ENCODE measurements at places on chromosomes 3 and 15.

DNA sequence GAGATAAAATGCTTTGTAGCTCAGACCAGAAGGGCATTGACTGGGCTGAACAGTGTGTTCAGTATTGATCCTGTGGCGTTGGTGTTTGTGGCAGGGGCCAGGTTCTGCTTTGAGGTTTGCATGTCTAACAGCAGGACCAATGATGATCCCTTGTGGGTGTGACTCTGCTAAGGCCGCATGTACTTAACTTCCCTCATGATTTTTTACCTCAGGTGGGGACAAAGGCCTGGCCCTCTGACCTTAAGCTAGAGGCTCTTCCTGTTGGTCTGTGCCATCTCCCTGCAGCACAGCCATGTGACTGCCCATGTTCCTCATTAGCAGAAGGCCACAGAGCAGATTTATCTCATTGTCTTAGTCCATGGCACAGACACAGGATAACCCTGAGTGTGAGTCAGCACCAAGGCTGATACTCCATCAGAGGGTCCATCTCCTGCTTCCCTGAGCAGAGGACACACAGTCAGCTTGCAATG is 34.3 kb upstream of the BSN start:
- no peak for DNase-seq

DNA sequence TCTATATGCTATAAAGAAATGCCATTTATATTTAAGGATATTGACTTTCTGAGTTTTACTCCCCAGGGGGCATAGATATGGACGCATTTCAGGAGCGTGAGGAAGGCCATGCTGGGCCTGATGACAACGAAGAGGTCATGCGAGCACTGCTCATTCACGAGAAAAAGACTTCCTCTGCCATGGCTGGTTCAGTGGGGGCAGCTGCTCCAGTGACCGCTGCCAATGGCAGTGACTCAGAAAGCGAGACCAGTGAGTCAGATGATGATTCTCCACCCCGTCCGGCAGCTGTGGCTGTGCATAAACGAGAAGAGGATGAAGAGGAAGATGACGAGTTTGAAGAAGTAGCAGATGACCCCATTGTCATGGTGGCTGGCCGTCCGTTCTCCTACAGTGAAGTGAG is 38.4 kb downstream of the GTF2E1 start:
- no peak for DNase-seq

DNA sequence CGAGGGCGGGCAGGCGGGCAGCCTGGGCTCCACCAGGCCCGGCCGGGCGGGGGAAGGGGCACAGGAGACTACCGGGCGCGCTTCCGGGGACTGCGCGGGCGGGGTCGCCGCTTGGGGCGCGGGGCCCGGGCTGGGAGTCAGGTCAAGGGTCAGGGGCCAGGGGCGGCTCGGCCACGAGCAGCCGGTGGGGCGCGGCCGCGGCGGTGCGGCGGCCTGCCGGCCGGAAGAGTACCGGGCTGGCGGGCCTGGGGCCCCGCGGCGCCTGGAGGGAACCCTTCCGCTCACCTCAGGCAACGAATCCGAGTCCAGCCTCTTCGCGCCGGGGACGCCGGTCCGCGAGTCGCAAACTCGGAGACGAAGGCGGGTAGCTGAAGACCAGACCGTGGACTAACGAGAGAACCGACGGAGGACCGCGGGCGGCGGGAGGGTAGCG is 225 bp downstream of the RHOA start:
- DNase-seq, result peak; percentile 54

- DNase-seq, result no peak
These were observed 119.9 kb upstream of the ATP2B2 start for GRCh38 chr3:10625323-10625722.

DNA sequence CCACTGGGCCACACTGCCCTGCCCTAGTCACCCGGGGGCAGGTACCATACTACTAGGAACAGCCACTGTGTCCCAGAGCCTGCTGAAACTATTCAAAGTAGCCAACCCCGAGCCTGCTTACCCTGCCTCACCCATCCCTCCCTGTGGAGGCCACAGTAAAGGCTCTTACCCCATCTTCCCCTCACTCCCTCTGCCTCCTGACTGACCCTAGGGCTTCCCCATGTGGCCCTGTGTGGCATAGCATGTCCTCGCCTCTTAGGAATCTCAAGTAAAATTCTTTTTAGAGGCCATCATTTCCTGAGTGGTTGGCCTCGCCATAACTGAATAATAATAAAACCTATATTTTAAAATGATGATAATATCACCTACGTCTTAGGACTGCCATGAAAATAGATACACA is 112.2 kb upstream of the SLC6A11 start:
- no peak for DNase-seq

- DNase-seq, result no peak
These were observed 60.4 kb upstream of the RBM5 start for GRCh38 chr3:50028346-50028745.

- DNase-seq, result no peak
These were observed 35.8 kb downstream of the GJD2 start for GRCh38 chr15:34718681-34719665.

DNA sequence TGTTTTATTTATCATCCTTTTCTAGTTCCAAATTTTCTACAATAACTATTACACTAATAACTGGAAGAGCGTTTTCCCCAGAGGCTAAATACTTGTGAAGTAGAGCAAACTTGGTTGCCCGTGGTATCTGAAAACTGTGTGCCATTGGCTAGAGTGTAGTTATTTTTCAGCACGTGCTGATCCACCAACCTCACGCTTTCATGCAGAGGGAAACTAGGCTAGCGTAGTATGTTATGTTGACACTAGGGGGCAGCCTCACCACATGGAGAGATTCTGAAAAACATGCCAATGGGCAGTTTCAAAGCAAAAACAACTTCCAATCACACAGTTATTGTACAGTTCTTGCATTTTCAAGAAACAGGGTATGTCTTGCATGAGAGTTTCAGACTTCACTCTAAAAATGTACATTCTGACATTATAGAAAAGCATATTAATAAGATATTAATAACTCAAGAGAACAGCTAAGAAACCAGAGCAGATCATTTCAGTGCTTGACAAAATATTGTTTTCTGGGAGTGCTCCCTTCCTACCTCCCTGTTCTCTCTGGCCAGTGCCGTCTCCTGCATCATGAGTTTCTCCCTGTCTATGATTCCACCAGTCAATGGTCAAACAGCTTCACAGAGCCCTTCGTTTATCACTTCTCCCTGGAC is 39.7 kb downstream of the SPATA12 start:
- DNase-seq, result peak; percentile 71

Measured in DND-41 (cell line).